ENCODE measurements at places on chromosomes 1 and 21.

GRCh38 chr1:225875044-225875815 lies 7.0 kb downstream of the TMEM63A start:
- no peak for DNase-seq

DNA sequence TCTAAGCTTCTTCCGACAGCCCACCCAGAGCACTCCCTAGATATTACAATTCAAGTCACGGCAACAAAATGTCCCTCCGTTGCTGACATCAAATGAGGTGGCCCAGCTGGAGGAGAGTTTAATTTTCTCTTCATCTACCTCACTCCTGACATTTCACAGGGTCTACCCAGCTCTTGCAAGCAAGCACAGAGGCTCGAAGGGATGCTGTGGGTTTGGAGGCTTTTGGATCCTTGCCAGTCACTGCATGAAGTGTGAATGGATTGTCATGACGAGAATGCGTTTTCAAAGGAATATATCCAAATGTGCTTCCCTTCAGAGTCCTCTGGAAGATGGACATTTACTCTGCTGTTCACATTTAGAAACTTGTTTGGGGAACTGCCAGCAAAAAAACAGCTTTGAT lies 33.5 kb downstream of the CAPN8 start:
- no peak for DNase-seq

DNA sequence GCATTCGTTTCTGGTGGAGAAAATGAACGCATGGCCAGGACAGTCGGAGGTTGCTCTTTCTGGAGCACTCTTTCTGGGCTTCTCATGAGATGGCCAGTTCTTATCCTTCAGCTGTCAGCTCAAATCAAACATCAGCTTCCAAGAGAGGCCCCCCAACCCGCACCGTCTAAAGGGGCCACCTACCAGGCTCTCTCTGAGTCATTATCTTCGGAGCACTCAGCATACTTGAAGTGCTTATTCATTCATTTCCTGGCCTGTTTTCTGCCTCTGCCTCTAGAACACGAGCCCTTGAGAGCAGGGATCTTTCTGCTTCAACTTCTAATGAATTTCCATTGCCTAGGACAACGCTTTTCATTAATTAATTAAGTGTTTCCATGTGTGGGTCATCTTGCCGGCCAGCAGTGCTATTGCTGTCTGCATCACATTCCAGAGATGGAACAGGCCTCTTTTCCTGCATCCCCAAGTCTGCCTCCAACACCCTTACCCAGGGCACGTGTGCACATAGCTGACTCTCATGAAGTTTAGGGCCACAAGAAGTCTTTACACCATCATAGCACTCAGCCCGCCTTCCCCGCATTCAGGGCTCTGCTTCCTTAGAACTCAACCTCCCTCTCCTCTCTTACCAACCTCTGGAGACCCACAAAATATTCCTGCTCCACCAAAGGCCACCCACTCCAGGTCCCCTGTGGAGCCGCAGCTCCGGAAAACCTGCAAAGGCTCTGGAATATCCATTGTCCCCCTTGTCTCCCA lies 52.1 kb upstream of the LAPTM5 start:
- DNase-seq: no peak

GRCh38 chr1:53593758-53594380 lies 134.7 kb downstream of the DMRTB1 start:
- no peak for DNase-seq

GRCh38 chr1:36436821-36437220 lies 13.4 kb downstream of the OSCP1 start:
- DNase-seq: no peak

- no peak for DNase-seq
Observed at GRCh38 chr1:166164995-166165660, 1.7 kb downstream of the FAM78B start.

DNA sequence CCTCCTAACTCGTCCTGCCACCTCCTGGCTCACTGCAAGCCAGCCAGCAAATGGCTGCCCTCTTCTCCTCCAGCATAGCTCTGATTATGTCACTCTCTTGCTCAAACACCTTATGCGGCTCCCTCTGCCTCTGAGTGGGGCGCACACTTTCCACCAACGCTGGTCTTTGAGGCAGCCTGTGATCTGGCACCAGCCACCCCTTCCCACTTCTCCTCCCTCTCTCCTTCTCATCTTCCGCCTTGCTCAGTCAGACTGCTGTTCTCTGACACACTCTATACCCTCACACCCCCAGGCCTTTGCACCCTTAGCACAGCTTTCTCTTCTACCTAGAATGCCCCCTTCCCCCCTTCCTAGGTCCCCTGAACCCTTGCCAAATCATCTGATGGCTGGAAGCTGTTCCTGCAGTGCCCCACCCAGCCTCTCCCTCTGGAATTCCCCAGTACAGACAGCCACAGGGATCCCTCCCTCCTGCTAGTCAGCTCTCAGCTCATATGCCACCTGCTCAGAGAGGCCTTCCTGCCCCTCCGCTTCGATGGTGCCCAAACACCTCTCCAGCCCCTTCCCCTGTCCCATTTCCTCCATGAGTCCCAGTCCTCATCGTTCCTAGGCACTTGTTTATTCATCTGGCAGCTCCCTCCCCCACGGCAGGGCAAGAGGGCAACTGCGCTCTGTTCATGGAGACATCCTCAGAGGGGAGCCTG lies 21.7 kb upstream of the PEF1 start:
- no peak for DNase-seq

GRCh38 chr1:50610563-50610962 lies 187.3 kb upstream of the DMRTA2 start:
- DNase-seq: no peak

GRCh38 chr1:234778221-234779159 lies 168.5 kb upstream of the IRF2BP2 start:
- DNase-seq: no peak

GRCh38 chr1:187078321-187078720 lies 249.6 kb downstream of the PLA2G4A start:
- no peak for DNase-seq

GRCh38 chr1:245901037-245901436 lies 606.0 kb downstream of the SMYD3 start:
- no peak for DNase-seq

GRCh38 chr1:163410073-163410999 lies 88.6 kb downstream of the NUF2 start:
- peak; percentile 93 for DNase-seq

- no peak for DNase-seq
Observed at GRCh38 chr1:207145401-207146058, 41.5 kb downstream of the C4BPA start.

DNA sequence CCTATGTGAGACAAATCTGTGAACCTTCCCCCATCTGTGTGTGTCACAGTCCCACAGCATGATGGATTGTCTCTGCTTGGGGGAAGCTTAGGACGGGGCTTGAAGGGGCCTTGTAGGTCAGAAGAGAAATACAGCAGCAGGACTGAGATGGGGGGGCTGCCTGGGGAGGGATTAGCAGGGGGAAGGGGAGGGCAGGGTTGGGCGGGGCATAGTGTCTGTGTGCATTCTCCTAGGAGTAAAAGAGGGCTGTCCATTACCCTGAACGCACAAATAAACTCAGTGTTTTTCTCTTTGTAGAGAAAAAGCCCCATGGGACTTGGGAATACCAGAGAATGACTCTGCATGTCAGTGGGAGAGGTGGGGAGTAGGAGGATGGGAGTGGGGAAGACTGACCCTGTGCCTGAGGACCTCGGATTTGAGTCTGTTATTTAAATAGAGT lies 16.4 kb downstream of the RNF220 start:
- no peak for DNase-seq

DNA sequence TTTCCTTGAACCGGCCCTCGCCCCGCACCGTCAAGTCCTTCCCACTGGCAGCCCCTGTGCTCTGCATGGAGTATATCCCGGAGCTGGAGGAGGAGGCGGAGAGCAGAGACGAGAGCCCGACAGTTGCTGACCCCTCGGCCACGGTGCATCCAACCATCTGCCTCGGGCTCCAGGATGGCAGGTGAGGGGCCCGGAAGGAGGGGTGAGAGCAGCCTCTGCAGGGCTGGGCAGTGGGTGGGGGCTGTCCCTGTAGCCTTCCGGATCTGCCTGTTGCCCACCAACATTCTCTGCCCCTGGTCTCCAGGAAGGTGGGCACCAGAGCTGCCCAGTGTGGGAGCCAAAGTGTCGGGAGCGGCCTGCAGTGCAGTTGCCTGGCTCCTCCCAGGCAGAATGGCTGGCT lies 99.2 kb upstream of the ACTL8 start:
- DNase-seq: no peak

- DNase-seq: no peak
Observed at GRCh38 chr1:60118085-60118484, 44.5 kb upstream of the C1orf87 start.

GRCh38 chr1:116164150-116164549 lies 53.0 kb downstream of the MAB21L3 start:
- DNase-seq: no peak

DNA sequence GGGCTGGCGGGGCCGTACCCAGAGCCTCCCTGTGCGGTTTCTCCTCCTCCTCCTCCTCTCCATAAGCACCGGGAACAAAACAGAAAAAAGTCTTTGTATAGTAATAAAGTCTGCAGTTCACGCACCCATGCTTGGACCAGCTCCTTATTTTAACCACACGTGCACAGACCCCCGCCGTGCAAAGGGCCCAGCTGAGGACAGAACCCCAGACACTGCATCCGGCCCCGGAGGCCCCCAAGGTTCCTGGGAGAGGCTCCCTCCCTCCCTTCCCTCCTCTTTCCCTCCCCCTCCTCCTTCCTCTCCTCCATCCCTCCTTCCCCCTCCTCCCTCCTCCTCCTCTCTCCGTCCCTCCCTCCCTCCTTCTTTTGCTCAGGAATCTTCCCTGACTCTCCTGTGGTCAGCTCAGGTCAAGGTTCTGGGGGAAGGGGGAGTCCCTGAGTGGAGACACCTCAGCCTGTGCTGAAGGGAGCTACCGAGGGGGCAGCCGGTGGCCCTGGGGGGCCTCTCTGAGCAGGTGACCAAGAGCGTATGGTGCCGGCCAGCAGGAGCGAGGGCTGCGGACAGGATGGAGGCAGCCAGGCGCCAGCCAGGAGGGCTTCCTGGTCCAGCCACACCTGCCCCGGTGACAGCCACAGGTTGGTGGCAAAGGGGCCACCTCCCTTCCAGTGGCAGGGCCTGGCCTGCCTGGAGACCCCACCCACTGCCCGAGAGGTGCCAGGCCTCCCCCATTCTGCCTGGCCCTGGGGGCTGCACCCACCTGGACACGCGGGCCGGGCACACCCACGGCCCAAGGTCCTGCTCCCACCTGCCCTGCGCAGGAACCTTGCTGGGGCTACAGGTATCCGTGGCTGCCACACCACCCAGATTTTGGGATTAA lies 3.2 kb upstream of the TTLL10 start:
- DNase-seq: no peak

DNA sequence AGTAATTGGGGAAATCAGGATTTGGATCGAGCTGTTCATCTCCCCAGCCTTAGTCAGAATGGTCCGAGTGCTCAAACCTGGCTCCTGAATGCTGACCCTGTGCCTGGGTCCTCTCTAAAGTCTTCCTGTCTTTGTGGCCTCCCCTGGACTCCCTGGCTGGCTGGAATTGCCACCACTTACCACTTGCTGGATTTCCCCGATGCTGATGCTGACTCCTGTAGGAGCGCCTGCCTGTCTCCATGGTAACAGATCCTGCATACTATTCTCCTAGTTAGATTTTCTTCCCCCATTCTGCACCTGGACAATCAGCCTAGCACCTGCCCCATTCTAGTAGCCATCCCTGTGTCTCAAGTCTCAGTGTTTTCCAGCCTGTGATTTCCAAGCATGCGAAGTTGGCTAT lies 382.2 kb upstream of the ESRRG start:
- DNase-seq: no peak

DNA sequence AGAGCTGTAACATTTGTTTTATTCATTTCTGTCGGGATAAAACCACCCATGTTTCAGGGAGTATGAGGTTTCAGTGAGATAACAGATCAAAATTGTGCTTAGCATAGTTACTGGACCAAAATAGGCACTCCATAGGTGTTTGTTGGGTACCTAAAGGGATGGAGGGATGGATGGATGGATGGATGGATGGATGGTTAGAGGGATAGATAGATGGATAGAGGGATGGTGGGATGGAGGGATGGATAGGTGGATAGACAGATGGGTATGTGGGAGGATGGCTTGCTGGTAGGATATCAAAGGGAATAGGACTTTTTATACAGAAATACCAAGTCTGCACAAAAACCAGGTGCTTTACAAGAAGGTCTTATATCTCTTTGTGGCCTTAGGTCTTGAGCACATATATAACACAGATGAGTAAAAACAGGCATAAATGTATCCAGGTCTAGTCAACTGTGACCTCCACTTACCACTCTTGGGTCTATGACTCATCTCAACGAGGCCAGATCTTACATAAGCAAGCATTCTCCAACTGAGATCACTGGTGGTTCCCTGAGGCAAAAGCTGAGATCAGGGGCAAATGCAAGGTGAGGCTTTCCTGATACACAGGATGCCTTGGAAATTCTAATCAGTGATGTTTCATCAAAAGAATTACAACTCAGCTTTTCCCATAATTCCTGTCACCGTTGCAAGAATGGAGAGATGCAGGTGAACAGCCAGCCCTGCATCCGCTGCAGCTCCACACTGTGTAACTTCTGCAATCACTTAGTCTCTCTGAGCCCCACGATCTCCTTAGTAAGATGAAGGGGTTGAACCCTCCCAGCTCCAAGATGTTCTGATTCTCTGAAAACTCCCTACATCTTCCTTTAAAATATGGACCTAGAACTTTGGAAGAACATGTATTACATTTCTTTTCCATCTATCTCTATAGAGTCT lies 32.0 kb downstream of the PTAFR start:
- DNase-seq: no peak

- no peak for DNase-seq
Observed at GRCh38 chr1:195071461-195071860, 1536.8 kb downstream of the KCNT2 start.

DNA sequence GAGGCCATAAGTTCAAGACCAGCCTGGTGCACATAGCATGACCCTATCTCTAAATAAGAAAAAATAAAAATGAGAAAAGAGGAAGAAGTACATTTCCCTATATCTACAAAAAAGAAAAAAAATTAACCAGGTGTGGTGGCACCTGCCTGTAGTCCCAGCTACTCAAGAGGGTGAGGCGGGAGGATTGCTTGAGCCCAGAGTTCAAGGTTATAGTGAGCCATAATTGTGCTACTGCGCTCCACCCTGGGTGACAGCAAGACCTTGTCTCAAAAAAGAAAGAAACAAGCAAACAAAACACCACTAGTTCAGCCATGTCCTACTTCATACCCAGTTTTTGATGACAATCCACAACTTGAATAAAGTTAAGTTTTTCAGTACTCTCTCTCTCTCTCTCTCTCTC lies 30.7 kb upstream of the TDRD10 start:
- DNase-seq: no peak

GRCh38 chr1:41387667-41388091 lies 26.4 kb downstream of the FOXO6 start:
- no peak for DNase-seq

GRCh38 chr1:157310401-157310800 lies 172.2 kb upstream of the ETV3 start:
- DNase-seq: no peak

DNA sequence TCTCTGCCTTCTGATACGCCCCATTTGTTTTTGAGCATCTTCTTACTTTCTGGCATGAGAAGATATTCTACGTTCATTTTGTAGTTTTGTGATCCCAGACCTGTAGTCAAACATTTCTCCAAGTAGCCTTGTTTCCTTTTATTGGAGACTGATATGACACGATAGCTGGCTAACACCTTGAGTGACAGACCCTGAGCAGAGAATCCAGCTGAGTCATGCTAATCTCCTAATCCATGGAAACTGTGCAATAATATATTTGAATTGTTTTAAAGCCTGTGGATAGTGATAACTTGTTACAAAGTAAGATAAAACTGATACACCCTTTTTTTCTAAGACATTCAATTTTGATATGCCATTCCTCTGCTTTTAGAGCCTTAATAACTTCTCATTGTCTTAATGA lies 1.2 kb upstream of the IFI44L start:
- no peak for DNase-seq

- no peak for DNase-seq
Observed at GRCh38 chr1:9035226-9035625, 9.0 kb upstream of the SLC2A7 start.
